Stimulated activated CD4-positive, alpha-beta T cell treated with anti-CD3 and anti-CD28 coated beads, Interleukin-4, amount 100 ng/mL, for 4 hours (primary cell): ENCODE measurements at places on chromosomes 6 and 20.

DNA sequence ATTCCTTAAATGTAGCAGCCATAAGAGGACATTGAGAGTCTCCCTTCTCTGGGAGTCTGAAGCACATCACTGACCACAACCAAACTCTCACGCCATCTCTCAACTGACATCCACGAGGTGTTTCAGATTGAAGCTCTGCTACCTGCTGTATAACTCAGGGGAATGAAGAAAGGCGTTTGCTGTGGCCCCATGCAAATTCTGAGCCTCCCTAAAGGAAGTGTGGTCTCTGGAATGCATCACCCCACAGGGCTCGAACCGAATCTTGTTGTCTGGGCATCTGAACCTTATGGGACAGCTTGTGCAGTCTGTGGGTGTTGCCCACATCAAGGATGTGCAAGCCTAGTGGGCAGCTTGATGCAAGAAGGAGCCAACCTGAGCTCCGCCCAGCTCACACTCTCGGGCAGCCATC is 10.9 kb downstream of the PMEPA1 start:
- no peak for DNase-seq

- DNase-seq = no peak
Observed at GRCh38 chr6:25927756-25928216, 2.7 kb downstream of the SLC17A2 start.

- DNase-seq = no peak
Observed at GRCh38 chr20:14407336-14407735, 69.9 kb upstream of the FLRT3 start.

GRCh38 chr6:166485651-166486535 is 100.6 kb downstream of the RAMACL start:
- DNase-seq = no peak

- DNase-seq = no peak
Observed at GRCh38 chr20:37885042-37885441, 17.9 kb upstream of the VSTM2L start.

GRCh38 chr6:3766214-3766613 is 14.7 kb upstream of the PXDC1 start:
- no peak for DNase-seq

GRCh38 chr6:127103482-127103881 is 15.0 kb upstream of the RSPO3 start:
- no peak for DNase-seq

GRCh38 chr6:3088968-3089367 is 20.7 kb downstream of the RIPK1 start:
- DNase-seq = no peak

GRCh38 chr6:162050579-162050978 is 677.0 kb downstream of the PRKN start:
- DNase-seq = no peak

- no peak for DNase-seq
Observed at GRCh38 chr6:14589175-14589574, 471.6 kb downstream of the CD83 start.

DNA sequence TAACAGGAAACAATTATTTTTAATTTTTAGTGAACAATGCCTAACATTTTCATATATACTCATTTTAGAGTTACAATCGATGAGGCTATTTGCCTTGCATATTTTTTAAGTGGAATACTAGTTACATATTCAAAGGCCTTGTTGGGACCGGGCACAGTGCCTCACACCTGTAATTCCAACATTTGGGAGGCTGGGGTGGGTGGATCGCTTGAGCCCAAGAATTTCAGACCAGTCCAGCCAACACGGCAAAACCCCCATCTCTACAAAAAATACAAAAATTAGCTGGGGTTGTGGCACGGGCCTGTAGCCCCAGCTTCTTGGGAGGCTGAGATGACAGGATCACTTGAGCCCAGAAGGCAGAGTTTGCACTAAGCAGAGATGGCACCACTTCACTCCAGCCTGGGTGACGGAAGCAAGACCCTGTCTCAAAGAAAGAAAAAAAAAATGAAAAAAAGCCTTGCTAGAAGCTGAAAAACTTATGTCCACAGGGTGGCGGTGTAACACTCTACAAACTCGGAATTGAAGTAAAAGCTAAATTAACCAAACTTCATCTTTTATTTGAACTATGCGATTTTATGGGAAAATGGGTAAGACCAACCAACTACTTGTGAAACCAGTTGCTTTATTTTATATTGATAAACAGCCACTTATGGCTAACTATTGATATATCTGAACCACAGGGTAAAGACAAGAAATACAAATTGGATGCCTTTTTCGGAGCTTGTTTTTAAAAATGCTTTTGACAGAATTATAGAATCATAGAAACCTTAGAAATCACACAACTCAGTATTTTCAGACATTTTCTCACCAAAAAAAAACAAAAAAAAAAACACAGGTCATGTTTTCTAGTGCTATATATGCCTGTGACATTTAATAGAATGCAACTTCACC is 24.1 kb upstream of the ROS1 start:
- DNase-seq = peak; percentile 43

- no peak for DNase-seq
Observed at GRCh38 chr20:37297066-37297736, 7.7 kb downstream of the MANBAL start.

DNA sequence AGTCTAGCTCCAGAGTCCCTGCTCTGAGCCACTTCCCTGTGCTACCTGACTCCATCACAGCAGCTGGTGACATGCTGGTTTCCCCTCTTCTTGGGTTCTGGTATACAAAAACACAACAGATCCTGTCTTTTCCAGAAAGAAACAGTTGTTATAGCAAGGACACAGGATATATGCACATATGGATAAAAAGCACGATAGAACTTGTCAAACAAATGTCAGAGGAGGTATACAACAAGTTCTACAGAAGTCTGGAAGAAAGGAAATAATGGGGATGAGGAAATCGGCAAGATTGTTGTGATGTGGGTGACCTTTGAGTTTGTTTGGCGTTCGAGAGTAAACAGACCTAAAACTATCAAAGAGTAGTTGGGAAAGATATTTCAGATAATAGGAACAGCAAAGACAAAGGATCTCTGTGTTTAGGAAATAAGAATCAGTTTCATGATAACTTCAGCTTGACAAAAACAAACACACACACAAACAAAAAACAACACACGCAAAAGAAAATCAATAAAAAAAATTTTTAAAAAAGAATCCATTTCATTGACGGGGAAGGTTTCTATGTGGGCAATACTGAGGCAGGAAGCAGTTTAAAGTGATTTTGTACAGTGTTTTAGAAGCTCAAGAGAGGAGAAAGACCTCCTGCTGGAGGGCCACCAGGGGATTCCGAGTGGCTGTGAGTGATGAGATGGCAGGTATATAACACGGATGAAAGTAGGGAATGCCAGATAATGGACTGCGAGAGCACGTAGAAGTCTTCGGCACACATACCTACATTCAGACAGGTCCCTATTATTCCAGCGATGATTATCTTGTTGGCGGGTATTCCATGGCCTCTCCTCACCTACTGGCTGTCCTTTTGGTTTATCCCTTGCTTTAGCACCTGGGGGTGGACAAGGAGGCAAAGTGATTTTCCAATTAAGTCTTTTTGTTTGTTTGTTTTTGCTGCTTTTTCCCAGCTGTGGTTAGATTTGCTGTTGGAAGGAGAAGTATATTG is 174.9 kb downstream of the HS3ST5 start:
- no peak for DNase-seq

DNA sequence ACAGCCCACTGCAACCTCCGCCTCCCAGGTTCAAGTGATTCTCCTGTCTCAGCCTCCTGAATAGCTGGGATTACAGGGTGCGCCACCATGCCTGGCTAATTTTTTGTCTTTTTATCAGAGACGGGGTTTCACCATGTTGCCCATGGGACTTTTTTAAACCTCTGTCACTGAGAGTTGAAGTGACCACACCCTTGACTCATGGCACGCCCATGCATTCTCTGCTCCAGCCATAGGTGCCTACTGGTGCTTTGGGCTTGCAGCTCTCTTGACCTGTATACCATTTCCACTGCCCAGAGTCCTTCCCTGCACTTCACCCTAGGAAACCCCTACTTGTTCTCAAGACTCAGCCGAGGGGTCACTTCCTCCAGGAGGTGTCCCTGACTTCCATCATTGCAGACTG is 2.4 kb upstream of the SCRT2 start:
- no peak for DNase-seq

GRCh38 chr6:20349225-20349624 is 52.5 kb upstream of the E2F3 start:
- DNase-seq = no peak

GRCh38 chr20:18004384-18005031 is 35.7 kb downstream of the MGME1 start:
- no peak for DNase-seq

DNA sequence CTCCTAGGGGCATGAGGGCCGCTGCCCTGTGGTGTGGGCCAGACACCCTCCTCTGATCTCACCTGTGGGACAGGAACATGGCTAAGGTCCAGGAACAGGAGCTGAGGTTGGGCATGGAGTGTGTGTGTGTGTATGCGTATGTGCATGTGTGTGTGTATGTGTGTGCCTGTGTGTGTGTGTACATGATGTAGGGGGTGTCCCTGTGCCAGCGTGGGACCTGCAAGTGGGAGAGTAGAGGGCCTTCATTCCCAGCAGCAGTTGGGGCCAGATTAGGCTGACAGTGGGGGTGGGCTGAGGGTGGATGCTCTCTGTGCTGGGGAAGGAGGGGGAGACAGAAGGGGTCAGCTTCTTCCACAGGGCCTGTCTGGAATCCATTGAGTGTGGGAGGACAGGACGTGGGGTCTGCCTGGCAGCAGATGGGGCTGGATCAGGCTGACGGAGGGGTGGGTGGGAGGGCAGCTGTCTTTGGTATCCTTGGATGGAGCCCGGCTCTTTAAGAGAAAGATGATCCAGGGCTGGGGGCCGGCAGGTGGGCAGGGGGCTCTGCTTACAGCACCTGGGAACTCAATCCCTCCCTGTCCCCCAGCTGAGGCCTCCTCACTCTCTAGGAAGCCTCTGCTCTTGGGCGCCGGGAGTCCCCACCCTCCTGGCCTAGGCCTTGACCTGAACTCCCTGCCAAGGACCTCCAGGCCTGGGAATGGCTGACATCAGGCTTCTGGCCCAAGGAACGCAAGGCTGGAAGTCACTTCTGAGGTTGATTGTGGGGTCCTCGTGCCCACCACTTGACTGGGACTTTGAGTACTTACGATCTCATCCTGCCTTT is 44.0 kb downstream of the SPDEF start:
- DNase-seq = no peak

DNA sequence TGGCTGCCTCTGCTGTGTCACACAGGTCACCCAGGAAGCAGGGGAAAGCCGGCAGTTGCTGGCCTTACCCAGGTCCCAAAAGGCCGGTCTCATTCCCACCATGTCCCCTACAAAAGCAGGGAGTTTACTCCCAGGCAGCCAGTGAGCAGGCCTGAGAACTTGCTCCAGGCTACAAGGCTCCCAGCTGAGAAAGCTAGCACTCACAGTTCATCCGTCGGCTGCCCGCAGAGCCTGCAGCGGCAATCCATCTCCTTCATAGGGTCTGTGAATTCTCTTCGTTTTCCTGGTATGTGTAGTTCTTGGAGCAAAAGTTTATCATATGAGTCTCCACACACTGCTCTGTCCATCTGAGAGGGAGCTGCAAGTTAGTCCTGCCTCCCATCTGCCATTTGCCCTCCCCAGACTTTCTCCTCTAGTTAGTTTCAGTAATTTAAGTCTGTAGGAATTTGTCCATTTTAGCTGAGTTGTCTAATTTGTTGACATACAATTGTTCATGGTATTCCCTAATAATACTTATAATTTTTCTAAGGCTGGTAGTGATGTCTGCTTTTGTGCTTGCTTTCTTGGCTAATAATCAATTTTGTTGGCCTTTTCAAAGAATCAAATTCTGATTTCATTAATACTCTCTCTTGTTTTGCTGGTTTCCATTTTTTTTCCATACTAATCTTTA is 135.6 kb downstream of the MAP3K4 start:
- DNase-seq = no peak

- no peak for DNase-seq
Observed at GRCh38 chr6:142316791-142317368, 15.1 kb downstream of the ADGRG6 start.

- no peak for DNase-seq
Observed at GRCh38 chr20:48186915-48187314, 401.6 kb upstream of the SULF2 start.

GRCh38 chr6:31737315-31737990 is 1.1 kb upstream of the CLIC1 start:
- no peak for DNase-seq

- no peak for DNase-seq
Observed at GRCh38 chr6:39831701-39832100, 39.5 kb downstream of the DAAM2 start.

DNA sequence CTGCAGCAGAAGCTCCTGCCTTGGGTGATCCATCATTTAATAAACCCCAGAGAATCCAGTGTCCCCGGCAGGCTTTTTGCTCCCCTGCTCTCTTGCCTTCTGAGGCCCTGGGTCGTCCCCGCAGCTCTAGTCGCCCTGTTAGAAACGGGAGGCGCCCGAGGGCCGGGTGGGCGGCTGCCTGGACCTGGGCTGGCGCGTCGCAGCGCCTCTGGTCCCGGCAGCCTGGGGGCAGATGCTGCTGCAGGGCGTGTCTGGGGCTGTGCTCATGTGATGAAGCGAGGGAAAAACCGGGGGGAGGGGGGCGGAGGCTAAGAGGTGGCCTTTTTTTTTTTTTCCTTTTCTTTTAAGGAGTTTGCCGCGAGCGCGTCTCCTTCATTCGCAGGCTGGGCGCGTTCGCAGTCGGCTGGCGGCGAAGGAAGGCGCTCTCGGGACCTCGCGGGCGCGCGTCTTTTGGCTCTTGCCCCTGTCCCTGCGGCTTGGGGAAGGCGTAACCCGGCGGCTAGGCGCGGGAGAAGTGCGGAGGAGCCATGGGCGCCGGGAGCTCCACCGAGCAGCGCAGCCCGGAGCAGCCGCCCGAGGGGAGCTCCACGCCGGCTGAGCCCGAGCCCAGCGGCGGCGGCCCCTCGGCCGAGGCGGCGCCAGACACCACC is 394 bp downstream of the AKAP12 start:
- DNase-seq = peak; percentile 6

DNA sequence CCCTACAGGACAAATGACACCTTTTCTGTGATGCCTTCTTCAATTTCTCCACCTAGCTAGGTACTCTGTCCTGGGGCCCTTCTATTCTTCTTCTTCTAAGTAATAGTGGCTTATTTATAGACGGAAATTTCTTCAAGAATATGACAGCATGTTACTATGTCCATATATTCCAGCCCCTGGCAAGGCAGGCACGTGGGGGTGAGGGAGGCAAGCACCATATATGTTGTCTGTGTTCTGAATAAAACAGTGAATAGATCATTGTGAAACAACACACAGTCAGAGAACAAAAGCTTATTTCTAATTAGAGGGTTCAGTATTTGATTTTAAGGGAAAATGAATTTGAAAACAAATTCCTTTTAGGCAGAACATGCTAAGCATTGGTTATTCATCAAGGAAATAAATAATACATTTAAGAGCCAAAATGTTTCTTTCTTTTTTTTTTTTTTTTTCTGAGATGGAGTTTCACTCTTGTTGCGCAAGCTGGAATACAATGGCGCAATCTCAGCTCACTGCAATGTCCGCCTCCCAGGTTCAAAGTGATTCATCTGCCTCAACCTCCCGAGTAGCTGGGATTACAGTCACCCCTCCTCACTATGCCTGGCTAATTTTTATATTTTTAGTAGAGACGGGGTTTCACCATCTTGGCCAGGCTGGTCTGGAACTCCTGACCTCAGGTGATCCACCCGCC is 6.2 kb downstream of the HEBP2 start:
- DNase-seq = no peak

DNA sequence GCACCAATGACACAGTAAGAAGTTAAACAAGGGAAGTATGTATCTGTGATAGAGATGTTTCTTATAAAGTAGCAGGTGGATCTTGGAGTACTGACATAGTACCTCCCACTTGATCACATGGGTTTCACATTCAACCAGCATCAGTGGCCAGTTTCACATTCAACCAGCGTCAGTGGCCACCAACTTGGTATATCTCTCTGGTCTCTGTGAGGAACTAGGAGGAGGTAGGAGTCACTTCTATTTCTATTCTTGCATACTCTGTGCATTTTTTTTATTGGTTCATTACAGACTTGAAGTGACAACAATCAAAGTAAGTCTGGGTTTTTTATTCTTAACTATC is 200.3 kb upstream of the SIM1 start:
- no peak for DNase-seq
